ENCODE measurements at places on chromosomes 16 and 17.

GRCh38 chr16:85398688-85399582 lies 214.2 kb upstream of the GSE1 start:
- DNase-seq: no peak

DNA sequence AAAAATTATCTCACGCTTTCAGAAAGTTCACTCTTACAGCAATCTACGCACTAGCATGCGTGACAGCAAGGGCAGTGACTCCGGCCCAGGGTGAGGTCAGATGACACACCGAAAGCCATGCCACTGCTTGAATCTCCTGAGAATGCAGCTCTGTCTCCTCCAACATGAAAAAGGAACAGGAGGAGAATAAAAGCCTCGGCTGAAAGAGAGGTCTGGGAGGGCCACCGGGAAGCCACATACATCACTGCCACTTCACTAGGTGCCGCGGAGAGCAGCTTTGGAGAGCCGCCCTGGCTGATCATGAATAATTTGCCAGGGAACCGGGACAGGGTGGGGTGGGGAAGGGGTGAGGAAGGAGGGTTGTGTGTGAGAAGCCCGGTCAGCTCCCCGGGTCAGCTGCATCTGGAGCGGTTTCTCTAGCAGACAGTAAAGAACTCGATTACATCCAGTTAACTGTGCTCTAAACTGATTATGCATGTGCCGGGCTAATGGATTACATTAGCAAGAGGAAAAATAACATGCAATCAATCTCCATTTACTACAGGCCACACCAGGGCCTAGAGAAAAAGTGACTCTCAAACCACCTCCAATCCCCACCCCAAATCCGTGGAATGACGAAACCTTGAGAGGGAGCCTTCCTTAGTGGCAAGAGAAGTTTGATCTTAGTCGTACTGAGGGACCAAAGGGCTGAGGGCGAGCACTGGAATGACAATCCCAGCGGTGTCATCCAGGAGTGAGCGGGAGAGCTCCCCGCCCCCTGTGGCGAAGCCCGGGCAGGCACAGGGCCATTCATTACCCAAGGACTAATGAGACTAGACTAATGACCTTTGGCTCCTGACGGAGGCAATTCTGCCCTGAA lies 100.3 kb downstream of the ZFHX3 start:
- DNase-seq: peak; percentile 37

DNA sequence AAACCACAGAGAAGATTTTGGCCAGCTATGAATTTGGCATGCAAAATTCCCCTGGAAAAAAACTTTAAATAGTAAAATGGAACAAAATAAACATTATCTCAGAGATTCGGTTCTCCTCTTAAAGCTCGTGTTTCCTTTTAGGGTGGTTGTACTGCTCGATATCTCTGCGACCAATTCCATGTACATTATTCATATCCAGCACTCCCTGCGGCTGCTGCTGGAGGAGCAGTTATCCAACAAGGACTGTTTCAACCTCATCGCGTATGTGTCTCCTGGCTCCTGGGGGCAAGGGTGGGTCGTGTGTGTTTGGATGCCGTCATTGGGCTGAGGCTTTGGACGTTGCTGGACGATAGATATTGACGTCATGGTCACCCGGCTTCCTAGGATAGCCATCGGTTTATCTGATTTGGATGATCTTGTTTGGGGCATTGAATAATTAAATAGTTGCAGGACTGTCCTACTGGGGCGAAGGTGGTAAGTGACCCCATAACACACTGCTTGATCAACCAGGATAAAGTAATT lies 33.8 kb downstream of the VWA3A start:
- DNase-seq: no peak

GRCh38 chr17:81084680-81085419 lies 49.9 kb downstream of the BAIAP2 start:
- no peak for DNase-seq
